ENCODE measurements at places on chromosomes 6 and 20.

GRCh38 chr20:4871486-4871885, 129.8 kb downstream of the SLC23A2 start:
- DNase-seq: no peak

- DNase-seq: no peak
These were observed 7.3 kb downstream of the GZF1 start for GRCh38 chr20:23369072-23369823.

DNA sequence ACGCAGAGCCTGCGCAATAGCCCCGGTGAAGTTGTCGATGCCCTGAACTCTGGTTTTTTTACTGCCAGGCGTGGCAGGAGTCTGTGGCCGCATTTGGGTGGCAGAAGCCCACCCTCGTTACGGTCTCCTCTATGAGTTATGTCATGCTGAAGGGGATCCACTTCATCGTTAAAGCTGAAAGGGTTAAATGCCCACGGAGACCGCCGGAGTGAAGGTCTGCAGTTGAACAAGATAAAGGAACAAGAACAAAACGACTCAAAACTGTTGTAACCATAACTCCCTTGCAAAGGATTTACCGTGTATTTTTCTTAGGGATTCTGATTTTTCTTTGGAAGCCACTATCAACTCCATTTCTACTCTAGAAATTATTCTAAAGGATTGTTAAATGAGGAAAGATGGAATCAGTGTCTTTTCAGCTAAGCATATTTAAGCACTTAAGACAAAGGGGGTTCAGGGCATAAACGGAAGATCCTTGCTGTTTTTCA, 501 bp upstream of the ELOVL5 start:
- no peak for DNase-seq

DNA sequence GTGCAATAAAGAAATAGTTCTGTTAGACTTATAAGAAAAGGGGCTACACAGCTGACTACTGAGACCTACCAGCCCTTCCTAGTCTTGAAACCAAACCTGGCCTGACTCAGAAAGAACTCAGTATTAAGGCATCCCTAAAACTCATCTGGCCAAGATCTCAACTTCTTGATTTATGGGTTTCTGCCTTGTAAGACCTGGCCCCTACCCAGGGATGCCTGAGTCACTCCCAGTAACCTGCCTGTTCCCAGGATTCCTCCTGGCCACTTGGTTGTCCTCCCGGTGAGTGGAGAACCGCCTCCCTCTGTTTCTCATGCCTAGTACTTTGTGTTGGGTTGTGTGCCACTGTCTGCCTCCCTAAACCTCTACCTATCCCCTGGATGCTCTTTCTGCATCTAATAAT, 189.4 kb upstream of the PREP start:
- DNase-seq: no peak

- DNase-seq: no peak
These were observed 82.6 kb upstream of the FOXQ1 start for GRCh38 chr6:1229301-1229700.

GRCh38 chr6:1705183-1705582, 95.5 kb downstream of the FOXC1 start:
- no peak for DNase-seq

All from esophagus squamous epithelium (tissue), 5 donors.